ENCODE measurements at places on chromosomes 16 and 17.

DNA sequence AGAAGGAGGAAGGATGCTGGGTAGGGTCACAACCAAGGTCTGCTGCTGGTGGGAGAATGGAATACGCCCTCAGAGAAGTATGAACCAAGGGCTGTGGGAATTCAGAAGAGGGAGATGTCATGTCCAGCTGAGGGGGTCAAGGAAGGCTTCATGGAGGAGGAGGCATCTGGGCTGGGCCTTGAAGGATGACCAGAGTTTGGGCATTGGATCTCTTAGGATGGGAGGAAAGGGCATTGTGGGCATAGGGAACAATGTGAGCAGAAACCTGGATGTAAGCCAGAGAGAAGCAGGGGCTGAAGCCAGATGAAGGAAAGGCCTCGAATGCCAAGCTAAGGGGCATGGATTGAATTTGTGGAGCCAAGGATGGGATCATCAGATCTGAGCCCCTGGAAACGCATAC lies 49.2 kb upstream of the MAP3K14 start:
- DNase-seq: no peak

GRCh38 chr17:17304521-17304985 lies 1.4 kb downstream of the NT5M start:
- no peak for DNase-seq

DNA sequence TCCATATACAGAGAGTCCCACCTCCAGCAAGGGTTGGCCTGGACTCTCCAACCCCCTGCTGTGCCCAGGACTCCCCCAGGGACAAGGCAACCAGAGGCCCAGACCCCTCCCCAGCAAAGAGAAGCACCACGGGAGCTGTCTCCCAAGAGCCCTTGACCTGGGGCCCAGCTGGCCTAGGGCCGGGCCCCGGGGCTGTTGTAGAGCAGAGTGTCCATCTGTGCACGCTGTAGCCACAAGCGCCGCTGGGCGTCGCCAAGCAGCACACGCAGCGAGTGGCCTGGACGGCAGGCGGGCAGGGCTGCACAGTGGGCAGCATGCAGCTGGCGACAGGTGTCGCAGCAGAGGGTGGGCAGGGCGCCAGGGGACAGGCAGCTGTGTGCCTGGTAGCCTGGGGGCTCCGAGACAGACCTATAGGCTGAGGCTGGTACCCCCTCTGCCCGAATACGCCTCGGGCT lies 4.3 kb downstream of the SPATA2L start:
- no peak for DNase-seq

DNA sequence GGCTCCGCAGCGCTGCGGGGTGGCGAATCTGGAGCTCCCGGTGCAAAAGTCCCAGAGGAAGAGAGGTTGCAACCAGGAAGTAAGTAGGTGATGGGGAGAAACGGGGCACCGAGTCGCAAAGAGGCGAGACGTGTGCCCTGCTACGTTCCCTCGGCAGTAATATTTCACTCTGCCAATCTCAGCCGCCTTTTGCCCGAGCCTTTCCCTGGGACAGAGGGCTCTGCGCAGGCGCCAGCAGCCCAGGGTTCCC lies at the start of gene NR1D1:
Gene NR1D1, minus strand, starts transcription at position 171 of the 250 bp plus-strand sequence. CDS start 495 bp downstream, outside the sequence.
- DNase-seq: no peak

All from stimulated activated CD4-positive, alpha-beta T cell treated with anti-CD3 and anti-CD28 coated beads, Interleukin-12 subunit alpha, Interleukin-12 subunit beta, amount 100 ng/mL, for 4 hours (primary cell).